ENCODE measurements at places on chromosomes 5 and 9.

GRCh38 chr5:72210888-72211678 is 103.8 kb downstream of the MAP1B start:
- DNase-seq: no peak

- no peak for DNase-seq
Observed at GRCh38 chr9:92762196-92762595, 2.4 kb downstream of the BICD2 start.

DNA sequence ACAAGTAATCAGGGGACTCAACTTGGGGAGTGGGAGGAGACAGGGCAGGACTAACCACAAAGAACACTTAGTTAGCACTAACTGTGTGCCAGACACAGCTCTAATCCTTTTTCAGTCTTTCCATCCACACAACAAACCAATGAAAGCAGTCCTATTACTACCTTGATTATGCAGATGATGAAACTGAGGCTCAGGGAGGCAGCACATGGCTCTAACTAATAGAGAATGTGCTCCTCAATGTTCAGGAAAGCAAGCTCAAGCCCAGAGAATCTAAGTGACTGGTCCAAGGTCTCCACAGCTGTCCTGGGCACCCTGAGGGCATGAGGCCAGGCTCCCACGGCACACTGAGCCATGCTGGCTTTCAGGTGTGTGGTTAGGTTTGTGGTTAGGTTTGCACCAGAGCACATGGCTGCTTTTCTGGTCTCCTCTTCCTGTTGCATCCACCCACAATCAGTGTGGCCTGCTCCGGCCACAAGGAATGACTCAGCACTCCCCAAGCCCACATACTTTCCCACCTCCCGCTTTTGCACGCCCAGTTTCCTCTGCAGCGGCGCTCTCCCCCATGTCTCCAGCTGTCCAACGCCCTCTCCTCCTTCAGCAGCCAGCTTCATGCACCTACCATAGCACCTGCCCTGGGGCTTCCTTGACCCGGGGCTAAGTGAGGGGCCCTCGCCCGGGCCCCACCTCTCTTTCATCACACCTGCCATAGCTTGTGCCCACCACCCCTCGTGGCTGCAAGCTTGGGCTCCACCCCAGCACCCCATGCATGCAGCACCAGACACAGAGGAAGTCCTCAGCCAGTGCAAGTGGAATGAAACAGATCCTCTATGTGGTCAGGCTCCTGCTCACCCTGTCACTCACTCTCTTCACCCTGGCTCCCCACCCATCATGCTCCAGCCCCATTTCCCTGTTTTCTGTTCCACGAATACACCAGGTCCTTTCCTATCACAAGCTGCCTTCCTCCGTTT is 133.1 kb downstream of the GABBR2 start:
- DNase-seq: no peak

DNA sequence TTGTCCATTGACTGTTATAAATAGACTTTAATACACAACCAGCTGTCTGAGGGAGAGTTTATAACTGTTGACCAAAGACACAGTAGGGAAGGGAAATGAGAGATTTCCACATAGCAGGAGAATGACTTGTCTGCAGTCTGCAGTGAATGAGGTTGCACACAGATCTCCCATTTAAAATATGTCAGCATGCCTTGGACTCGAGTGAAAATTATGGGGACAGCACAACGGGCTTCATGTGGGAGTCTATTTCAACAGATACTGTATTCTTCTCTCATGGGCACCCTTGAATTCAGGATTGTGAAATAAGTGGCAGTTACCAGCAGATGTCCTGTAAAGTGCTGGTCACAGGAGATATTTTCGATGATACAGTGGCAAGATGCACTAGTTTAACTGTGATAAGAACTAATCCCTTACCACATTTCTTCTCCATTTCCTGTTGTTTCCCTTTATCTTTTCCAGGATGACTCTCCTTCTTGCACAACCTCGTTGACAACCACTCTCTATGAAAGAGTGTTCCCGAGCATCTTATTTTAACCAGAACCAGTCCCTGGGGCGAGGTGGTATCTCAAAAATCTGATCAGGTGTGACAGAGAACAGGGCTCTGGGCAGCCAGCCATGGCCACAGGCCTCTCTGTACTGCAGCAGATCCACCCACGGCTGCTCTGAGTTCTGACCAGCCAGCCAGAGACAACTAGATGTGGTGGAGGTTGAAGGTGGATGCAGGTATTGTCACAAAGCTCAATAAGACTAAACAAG is 51.5 kb upstream of the MAP3K1 start:
- DNase-seq: no peak

GRCh38 chr5:180213256-180213600 is 4.2 kb upstream of the RASGEF1C start:
- no peak for DNase-seq

- DNase-seq: peak; percentile 75
Observed at GRCh38 chr5:140143521-140144258, 18.0 kb downstream of the IGIP start.

- DNase-seq: no peak
Observed at GRCh38 chr9:129944506-129945116, 98.4 kb downstream of the FNBP1 start.

GRCh38 chr5:133259199-133259997 is 207.6 kb downstream of the HSPA4 start:
- no peak for DNase-seq

- DNase-seq: no peak
Observed at GRCh38 chr5:78824831-78825281, 160.3 kb downstream of the ARSB start.

GRCh38 chr5:180816608-180817534 is 14.3 kb upstream of the MGAT1 start:
- DNase-seq: no peak

GRCh38 chr9:16266648-16267276 is 603.7 kb downstream of the BNC2 start:
- DNase-seq: no peak

DNA sequence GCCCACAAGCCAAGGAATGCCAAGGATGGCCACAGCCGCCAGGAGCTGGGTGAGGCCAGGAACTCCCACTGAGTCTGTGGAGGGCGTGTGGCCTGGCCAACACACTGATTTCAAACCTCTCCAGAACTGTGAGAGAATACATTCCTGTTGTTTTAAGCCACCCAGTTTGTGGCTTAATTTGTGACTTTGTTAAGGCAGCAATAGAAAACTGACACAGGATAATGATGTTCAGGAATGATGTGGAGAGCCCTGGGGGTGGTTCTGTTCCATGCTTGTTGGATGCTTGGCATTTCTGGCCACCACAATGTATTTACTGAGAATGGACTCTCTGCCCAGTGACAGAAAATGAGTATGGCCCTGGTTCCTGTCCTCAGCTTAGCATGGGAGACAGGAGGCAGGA is 82.8 kb downstream of the DAP start:
- no peak for DNase-seq
